Hematopoietic multipotent progenitor cell treated with erythropoietin and hydrocortisone succinate and interleukin-3 and kit ligand, for 8 days (in vitro differentiated cells): ENCODE measurements at places on chromosomes 6 and 20.

GRCh38 chr6:13500264-13500663 lies 12.9 kb upstream of the GFOD1 start:
- DNase-seq = no peak

DNA sequence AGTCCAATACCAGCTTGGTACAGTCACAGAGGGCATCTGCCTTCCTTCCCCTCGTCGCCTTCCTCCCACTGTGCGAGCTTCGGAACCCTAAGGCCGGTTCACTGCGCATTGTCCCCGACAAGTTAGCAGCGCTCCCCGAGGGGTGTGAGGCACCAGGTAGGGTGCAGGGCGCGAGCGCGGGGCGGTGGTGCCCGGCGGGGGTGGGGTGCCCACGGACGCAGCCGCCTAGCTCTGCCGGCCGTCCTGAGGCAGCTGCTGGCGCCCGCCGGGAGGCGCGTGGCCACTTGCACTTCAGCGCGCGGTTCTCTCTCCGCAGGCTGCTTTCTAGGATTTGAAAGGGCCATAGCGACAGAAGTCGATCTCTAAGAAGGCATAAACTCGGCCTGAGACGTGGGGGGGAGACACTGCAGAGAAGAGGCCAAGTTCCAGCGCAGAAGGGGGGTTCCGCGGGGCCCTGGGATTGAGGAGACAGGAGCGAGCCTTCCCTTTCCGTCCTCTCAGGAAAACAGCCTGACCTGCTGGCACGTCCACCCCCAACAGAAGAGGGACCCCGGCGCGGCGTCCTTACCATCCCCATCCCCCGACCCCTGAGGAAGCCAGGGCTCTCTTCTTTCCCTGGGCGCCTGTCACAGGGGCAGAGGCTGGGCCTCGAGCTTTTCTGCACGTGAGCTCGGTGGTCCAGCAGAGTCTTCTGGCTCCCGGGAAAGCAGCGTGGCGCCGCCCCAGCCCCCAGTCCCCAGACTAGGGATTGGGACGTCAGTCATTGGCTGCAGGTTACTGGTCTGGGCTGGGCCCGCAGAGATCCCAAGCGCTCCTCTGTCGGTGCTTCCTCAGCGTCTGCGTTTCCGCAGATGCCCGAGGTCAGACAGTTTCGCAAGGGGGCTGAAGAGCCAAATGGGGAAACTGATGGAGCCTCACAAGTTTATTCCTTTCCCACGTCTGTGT lies 15.6 kb upstream of the PRDM13 start:
- no peak for DNase-seq

GRCh38 chr6:40950986-40951698 lies 87.9 kb downstream of the UNC5CL start:
- DNase-seq = no peak

- no peak for DNase-seq
Observed at GRCh38 chr20:34322267-34323105, 19.3 kb upstream of the AHCY start.
